ENCODE measurements at places on chromosomes 11 and 22.

DNA sequence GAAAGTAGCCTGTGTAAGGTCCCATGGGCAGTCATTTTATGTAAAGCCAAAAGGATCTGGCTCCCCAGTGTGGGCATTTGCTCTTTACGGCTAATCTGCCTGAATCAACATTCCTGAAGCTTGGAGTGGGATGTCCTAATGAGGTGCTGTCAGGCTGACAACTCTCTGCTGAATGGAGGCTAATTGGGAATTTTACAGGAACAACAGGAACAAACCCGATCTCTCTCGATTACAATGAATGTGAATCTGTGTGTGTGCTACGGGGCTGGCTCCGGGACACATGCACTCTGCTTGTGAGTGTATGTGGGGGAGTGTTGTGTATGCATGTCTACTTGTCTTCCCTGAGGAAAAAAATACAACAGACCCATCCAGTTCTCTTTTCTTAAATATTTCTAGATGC, 415.2 kb downstream of the TENM4 start:
- peak; percentile 12 for DNase-seq

- DNase-seq = peak; percentile 15
These were observed 70.6 kb downstream of the CTSC start for GRCh38 chr11:88266919-88267318.

- DNase-seq = no peak
These were observed 516.1 kb downstream of the MIAT start for GRCh38 chr22:27173530-27173929.

DNA sequence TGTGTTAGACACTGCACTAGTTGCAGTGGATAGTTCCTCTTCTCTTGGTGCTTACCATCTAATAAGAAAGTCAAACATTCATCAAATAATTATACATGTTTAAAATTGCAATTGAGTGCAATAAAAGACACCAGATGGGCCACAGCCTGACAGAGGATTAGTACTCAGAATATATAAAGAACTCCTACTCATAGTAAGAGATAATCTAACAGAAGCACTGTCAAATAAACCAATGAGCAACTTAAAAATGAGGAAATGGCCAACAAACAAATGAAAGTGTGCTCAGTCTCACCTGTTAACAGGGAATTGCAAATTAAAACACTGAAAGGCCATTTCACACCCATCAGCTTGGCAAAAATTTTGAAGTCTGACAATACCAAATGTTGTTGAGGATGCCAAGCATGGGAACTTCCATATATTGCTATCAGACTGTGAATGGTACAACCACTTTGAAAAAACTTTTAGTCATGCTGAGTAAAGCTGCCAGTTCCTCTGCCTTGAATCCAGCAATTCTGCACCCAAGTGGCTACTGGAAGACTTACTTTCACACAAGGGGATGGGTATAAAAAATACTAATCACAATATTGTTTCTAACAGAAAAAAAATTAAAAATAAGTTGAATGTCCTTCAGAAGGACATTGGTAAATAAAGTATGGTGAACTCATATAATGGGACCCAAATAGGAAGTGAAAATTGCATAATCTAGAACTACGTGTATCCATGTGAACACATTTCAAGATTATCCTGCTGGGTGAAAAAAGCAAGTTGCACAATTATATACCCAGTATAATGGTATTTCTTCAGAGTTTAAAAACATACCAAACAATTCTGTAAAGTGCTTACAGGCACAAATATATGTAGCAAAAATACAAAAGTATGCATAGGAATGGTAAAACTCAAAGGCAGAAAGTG, 41.4 kb upstream of the CREB3L1 start:
- no peak for DNase-seq

DNA sequence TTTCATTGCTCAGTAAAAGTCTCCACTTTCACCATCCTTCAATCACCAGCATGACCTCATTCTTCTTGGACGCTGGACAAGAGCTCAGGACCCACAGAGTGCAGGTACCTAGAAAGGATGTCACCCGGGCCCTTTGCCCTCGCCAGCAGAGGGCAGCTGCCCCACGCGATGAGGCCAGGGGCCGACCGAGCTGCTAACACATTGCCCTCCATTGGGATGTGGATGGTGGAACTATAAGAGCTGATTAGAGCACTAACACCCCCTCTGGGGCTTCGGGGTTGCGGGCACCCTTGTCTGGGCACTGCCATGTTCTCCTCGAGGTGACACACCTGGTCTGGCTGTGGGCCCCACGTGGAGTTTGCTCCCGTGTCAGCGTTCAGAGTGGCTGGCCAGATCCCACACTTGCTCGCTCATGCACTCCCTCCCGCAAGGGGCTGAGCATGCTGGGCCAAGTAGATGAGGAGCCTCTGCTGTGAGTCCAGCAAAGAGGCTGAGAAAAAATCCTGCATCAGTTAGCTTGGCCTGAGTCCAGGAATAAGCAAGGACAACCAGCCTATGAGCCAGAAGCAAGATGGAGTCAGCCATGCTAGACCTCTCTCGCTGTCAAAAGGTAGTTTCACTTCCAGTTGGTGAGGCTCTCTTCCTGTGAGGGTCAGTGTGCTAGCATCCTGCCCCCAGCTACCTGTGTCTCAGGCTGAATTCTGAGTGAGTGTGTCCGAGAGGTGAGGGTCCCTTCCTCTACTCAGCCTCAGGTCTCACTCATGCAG, 9.8 kb downstream of the KRTAP5-6 start:
- DNase-seq = no peak

- DNase-seq = no peak
These were observed 43.6 kb downstream of the MRE11 start for GRCh38 chr11:94450048-94450447.

DNA sequence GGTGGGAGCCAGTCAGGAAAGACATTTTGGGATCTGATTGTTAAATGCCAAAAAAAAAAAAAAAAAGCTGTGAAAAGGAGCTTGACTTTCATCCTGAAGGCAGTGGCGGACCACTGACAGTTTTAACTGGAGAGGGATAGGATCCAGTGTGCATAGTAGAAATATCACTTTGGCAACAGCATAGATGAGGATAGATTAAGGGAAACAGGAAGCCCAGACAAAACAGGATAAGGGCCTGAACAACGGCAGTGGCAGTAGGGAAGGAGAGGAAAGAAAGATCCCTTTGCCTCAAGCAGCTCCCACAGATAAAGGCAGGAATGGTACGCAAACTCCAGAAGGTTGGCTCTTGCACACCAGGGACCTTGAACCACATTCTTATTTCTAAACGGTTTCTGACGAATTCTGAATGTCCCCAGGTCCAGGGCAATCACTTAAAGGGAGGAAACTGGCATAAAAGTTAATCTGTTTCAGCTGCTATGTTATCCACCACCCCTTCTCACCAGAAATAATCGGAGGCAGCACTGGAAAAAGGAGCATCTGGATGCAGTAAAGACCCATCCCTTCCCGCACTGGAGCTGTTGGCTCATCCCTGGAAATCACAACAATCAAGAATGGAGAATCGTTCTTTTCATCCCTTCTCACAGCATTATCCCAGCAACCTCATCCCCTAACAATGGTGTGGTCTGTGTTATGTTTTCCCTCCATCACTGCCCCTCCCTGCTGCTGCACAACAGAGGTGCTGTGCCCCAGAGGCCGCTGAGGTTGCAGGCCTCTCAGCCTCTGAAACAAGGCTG, 99.1 kb downstream of the GAB2 start:
- DNase-seq = peak; percentile 55

DNA sequence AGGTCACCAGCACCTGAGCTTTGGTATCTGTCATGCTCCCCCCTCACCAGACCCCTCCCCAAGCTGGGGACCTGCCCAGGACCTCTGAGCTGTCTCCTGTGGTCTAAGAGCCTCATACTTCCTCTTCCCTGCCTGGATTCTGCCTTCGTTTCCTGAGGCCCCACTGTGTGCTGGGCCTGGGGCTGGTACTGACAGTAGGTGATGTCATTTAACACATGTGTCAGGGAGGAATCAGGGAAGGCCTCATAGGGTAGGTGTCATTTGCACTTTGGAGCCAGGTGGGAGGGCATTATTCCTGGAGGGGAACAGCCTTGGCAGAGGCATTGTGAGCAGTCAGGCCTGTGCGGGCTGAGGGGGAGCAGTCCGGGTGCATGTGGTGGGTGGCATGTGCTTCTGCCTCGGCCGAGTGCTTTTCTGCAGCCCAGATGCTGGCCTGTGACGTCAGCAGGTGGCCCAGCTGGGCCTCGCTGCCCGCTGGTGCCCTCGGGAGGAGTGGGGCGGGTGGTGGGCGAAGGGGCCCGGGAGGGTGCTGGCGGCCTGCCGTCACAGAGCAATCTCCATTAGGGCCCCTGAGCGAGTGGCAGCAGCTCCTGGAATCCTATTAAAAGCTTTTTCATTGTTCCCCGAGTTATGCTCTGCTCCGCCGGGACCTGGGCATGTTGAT, 9.1 kb downstream of the FLRT1 start:
- peak; percentile 88 for DNase-seq

- no peak for DNase-seq
These were observed 69.9 kb downstream of the BUD13 start for GRCh38 chr11:116702772-116703385.

GRCh38 chr11:68043029-68043348, 4.2 kb downstream of the TCIRG1 start:
- DNase-seq = no peak

GRCh38 chr11:24421766-24422165, 75.1 kb upstream of the LUZP2 start:
- DNase-seq = no peak

- DNase-seq = no peak
These were observed 41.3 kb downstream of the LRRC32 start for GRCh38 chr11:76629116-76629852.

DNA sequence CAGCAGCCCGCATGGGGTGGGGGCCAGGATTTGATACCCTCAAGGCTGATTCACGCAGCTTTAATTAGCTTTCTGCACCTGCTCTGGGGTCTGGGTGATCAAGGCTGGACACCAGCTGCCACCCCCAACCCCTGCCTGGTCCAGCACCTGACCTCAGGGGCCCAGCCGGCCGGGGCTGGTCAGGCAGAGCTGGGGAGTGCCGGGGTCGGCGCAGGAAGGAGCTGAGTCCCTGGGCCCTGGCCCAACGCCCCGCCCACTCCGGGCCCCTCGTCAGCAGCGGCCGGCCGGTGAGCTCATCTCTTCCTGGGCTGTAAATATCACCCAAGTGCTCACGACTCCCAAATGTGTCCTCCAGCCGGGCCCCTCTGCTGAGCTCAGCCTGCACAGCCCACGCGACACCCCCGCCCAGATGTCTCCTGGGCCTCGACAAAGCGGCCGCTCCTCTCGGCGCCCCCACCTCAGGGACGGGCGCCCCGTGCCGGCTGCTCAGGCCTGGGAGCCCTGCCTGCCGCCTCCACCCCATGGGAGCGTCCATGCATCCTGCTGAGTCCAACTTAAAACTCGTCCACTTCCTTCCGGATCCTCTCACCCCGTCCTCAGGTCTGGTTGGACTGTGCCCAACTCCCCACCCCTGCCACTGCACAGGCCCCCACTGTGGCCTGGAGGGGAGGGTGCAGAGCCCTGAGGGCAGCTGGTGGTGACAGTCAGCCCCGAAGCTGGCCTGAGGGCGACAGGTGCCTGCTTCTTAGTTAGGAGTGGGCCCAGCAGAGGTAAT, 29.0 kb downstream of the RTN4R start:
- DNase-seq = no peak

DNA sequence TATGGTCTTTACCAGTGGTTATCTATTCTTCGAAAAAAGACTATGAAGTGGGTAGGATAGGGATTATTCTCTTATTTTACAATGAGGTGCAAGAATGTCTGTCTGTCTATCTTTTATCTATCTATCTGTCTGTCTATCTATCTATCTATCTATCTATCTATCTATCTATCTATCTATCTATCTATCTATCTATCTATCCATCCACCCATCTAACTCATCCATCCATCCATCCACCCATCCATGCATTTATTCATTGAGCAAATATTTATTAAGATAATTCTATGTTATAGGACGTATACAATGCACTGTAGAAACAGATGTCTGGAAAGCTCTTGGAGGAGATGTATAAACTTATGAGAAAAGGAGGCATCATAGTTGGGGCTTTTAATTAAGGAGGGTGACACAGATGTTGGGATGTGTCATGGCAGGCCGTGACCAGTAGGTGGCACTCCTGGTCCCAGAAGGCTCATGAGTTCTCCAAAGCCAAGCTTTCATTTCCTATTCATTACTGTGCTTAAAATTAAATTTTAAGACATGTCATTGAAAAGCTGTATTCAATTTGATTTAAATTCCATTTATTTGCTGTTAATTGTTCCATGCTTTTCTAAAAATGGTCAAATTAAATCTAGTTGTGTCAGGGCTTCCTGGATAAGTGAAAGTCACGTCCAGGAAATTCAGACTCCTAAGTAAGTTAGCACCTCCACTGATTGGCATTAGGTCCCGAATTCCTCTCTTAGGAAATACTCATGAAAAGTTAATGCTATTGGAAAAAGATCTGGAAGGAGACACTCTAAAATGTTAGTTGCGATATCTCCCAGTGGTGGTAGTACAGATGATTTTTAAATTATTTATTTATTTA, 19.0 kb upstream of the E2F8 start:
- peak; percentile 90 for DNase-seq

DNA sequence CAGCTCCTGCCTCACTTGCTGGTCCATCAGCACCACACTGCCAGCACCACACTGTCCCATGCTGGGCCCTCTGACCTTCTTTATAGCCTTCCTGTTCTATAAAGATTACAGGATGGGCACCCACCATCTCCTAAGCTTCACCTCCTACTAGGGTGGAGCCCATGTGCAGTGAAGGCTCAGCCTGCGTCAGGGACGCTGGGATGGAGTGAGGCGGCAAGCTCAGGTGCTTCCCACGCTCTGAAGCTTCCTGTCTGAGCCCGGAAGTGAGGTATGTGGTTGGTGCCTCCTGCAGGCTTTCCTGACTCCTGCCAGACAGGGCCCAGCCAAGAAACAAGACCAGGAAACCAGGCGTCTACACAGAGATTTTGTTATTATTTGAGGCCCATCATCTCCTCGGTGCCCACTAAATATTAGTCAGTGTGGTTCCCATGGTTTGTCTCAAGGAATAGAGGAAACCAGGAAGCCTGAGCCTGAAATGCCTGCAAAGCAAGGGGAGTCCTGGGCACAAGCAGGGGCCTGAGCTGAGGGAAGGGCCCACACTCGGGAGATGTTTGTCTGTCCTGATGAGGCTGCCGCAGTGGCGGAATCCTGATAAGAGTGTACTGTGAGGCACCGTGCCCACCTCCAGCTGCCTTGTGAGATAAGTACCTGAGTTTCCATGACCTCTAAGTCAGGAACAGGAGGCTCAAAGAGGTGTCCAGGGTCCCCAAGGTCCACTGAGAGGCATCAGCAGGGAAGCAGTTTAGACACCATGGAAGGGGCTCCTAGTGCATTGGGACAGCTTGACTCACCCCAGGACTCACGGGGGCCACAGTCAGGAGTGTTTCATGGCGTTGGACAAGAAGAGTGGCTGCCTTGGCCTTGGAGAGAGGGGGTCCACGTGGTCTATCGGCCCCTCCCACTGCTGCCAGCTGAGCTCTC, 22.0 kb downstream of the RSPH14 start:
- DNase-seq = no peak

- DNase-seq = no peak
These were observed 107.4 kb downstream of the ZBTB16 start for GRCh38 chr11:114166897-114167323.

- DNase-seq = no peak
These were observed 32.1 kb downstream of the YAP1 start for GRCh38 chr11:102142333-102142732.
